ENCODE measurements at places on chromosomes 13 and 19. TPM values are rescaled to one million over a fixed set of nuclear protein-coding genes. Genes with fewer than 3 reads are reported as not detected.

GRCh38 chr19:32343550-32344262 lies 1.7 kb upstream of the ZNF507 start:
- H3K4me3 ChIP-seq, result no peak overlapping the region
- H3K4me1 ChIP-seq, result no peaks in the 10 kb centered on the region
- no peak for DNase-seq
- peaks cover 5% of the 10 kb centered on the region for H3K36me3 ChIP-seq
- no peak overlapping the region for H3K27ac ChIP-seq

DNA sequence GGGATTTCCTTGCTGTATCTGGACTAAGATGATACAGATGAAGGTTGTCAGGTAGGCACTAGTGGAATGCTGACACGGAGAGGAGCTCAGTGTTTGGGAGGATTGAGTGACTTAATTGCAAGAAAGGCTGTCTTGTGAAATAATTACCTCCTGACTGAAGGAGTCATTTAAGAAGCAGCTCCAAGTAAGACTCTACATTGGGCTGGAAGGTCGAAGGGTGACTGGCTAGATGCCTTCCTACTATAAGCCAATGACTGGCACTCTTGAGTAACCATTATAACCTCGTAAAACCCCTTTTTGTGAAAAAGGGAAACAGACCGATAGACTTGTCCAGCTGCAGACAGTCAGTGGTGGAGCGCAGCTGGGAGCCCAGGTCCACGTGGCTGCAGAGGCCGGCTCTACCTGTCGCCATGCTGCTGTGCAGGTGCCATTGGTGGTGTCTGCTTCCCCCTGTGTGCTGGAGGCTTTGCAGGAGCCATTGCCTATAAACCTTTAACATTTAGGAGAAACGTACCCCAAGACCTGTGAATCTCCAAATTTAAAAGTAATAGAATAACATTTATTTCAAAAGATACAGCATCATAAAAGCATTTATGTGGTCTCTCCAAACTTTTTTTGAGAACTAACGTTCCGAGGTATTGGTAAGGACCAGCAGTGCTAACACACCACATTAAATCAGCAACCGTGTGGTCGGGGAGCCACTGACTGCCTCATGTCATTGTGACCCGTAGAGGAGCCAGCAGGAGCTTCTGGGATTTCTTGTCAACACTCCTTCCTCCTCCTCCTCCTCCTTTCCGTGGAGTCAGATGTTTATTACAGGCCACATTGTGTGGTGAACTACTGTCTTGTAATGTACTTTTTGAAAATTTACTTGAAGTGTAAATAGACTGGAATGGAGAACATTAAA lies 80.4 kb upstream of the TEX29 start:
- H3K36me3 ChIP-seq, result peaks cover 9% of the 10 kb centered on the region
- DNase-seq, result no peak
- no peak overlapping the region for H3K27ac ChIP-seq
- H3K4me1 ChIP-seq, result peaks cover 8% of the 10 kb centered on the region
- no peak overlapping the region for H3K4me3 ChIP-seq

DNA sequence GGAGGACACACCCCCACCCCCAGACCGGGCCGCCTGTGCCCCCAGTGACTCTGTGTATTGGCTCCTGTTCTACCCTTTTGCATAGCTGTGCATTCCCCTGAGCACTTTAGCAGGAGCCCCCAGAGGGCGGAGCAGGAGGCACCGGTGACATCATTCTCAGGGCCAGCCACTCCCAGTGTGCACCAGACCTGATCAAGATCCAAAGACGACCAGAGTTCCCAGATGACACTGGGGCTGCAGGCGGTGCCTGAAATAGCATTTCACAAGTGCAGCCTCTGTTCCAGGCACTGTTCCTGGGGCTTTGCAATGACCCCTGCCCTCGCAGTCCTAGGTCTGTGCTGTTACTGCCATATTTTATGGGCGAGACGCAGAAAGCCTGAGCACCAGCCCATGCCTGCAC lies 14.5 kb upstream of the PTPRS start:
- no peaks in the 10 kb centered on the region for H3K27me3 ChIP-seq
- no peaks in the 10 kb centered on the region for H3K36me3 ChIP-seq
- no peaks in the 10 kb centered on the region for H3K4me1 ChIP-seq
- H3K27ac ChIP-seq, result no peak overlapping the region

- H3K36me3 ChIP-seq, result no peaks in the 10 kb centered on the region
- DNase-seq, result no peak
- H3K4me1 ChIP-seq, result no peaks in the 10 kb centered on the region
- H3K27ac ChIP-seq, result no peak overlapping the region
- no peaks in the 10 kb centered on the region for H3K27me3 ChIP-seq
- no peak overlapping the region for H3K4me3 ChIP-seq
These were observed 130.6 kb downstream of the PCDH9 start for GRCh38 chr13:67099494-67099893.

- no peak overlapping the region for H3K4me3 ChIP-seq
- no peaks in the 10 kb centered on the region for H3K27me3 ChIP-seq
- H3K27ac ChIP-seq, result no peak overlapping the region
- H3K4me1 ChIP-seq, result no peaks in the 10 kb centered on the region
These were observed 220.1 kb downstream of the FOXO1 start for GRCh38 chr13:40446365-40446764.

GRCh38 chr19:34096020-34096915 lies 76.0 kb upstream of the LSM14A start:
- no peaks in the 10 kb centered on the region for H3K4me1 ChIP-seq
- peak; percentile 46 for DNase-seq
- H3K4me3 ChIP-seq, result peak overlapping the region; percentile 65
- no peaks in the 10 kb centered on the region for H3K27me3 ChIP-seq
- H3K36me3 ChIP-seq, result no peaks in the 10 kb centered on the region

GRCh38 chr13:73894995-73895571 lies 239.1 kb downstream of the KLF12 start:
- no peak overlapping the region for H3K4me3 ChIP-seq
- no peak overlapping the region for H3K27ac ChIP-seq
- no peaks in the 10 kb centered on the region for H3K4me1 ChIP-seq
- no peak for DNase-seq

GRCh38 chr19:42276821-42277220 lies 7.8 kb downstream of the CIC start:
- H3K27me3 ChIP-seq, result no peaks in the 10 kb centered on the region
- DNase-seq, result no peak
- peaks cover 16% of the 10 kb centered on the region for H3K36me3 ChIP-seq
- H3K27ac ChIP-seq, result no peak overlapping the region
- no peaks in the 10 kb centered on the region for H3K4me1 ChIP-seq

DNA sequence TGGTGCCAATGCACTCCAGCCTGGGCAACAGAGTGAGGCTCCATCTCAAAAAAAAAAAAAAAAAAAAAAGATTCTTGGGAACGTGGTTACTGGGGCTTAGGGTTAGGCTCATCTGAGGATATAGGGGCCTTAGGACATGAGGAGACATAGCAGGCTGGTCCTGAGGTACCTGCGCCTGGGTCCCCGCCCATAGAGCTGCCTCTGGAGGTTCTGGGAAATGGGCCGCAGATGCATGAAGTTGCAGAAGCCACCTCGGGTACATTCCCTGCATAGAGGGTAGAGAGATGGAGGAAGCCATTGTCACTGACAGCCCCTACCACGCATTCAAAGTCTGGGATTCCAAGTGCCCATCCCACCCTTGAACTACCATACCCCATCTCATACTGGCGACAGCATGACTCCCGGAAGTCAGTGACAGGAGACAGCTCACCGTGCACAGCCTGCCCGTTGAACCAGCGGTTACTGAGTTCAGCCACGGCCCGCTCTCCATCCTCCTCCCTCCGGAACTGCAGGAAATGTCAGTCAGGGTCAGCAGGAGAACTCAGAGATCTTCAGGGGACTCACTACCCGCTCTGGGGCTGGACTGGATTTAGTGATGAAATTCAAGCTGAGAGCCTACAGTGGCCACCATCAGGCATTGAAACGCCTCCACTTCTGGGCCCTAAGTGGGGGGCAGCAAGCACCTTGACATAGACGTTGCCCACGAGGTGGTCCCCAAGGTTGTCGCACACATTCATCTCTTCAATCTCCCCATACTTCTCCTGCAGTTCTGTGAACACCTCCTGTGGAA lies 1.4 kb downstream of the U2AF1L4 start:
- peak overlapping the region; percentile 96 for H3K4me3 ChIP-seq
- no peaks in the 10 kb centered on the region for H3K27me3 ChIP-seq
- no peak for DNase-seq
- H3K36me3 ChIP-seq, result peaks cover 5% of the 10 kb centered on the region
- no peak overlapping the region for H3K27ac ChIP-seq

DNA sequence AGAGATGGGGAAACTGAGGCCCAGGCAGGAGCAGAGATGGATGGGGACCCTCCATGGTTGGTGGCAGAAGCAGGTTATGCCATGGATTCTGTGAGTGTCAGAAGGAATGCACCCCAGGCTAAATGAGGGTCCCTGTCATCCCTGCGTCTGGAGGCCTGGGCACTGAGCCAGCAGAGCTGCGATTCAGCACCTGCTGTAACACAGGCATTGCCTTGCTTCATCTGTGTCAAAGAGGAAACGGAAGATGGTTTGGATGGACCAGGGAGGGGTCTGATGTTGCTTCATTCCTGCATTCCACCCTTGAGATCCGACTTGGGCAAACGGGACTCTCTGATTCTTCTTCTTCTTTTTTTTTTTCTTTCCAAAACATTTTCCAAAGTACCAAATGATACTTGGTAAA lies 1.2 kb downstream of the C5AR1 start:
- no peaks in the 10 kb centered on the region for H3K27me3 ChIP-seq
- H3K4me1 ChIP-seq, result no peaks in the 10 kb centered on the region
- H3K4me3 ChIP-seq, result no peak overlapping the region
- no peak overlapping the region for H3K27ac ChIP-seq
- no peak for DNase-seq

MIA gene
- total RNA-seq, result not detected

PPP1R12C gene
- 79.9 TPM for total RNA-seq

EMC10 gene
- total RNA-seq, result 110 TPM

HOOK2 gene
- total RNA-seq, result 56.8 TPM

SIGLEC14 gene
- not detected for total RNA-seq

CA11 gene
- 102 TPM for total RNA-seq

Measured in H9 (cell line).